ENCODE measurements at places on chromosomes 16 and 17. TPM values are rescaled to one million over a fixed set of nuclear protein-coding genes. Genes with fewer than 3 reads are reported as not detected.

The NSF gene
- polyA plus RNA-seq: 38.9 TPM

The AGRP gene
- polyA plus RNA-seq: not detected

The OTOP2 gene
- not detected for polyA plus RNA-seq

The PRCD gene
- 0.32 TPM for polyA plus RNA-seq

The ARHGAP44 gene
- 1.0 TPM for polyA plus RNA-seq

All from IMR-90 (cell line).